Epithelial cell of proximal tubule (primary cell): ENCODE measurements at places on chromosomes 13 and 19.
A peak's percentile ranks its signal among the peaks of the same experiment; 100 is the strongest.

GRCh38 chr19:32104153-32104849, 241.1 kb upstream of the ZNF507 start:
- peak; percentile 4 for DNase-seq

GRCh38 chr13:95432141-95432540, 120.4 kb upstream of the CLDN10 start:
- DNase-seq = no peak

GRCh38 chr13:92671821-92672220, 554.8 kb upstream of the GPC6 start:
- DNase-seq = no peak

DNA sequence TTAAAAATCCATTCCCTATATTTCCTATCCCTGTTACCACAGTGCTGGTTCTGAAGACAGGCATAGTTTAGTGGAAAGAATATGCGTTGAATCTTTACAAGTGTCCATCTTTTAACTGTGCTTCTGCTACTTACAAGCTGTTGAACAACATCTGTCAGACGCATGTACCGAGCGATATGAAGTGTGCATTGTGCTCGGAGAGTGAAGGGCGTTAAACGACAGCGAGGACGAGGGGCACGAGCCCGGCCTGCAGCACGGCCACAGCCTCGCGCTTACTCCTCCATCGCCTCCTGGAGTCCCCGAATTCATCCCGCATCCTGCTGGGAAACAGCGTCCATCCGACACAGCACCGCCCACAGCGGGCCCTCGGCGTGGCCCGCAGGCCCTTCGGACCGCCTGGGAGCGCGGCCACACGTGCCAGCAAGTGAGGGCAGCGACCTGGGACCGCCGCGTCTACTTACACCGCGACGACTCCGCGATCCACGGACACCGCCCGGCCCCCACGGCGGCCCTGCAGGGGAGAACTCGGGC, 514 bp downstream of the PCID2 start:
- DNase-seq = no peak

DNA sequence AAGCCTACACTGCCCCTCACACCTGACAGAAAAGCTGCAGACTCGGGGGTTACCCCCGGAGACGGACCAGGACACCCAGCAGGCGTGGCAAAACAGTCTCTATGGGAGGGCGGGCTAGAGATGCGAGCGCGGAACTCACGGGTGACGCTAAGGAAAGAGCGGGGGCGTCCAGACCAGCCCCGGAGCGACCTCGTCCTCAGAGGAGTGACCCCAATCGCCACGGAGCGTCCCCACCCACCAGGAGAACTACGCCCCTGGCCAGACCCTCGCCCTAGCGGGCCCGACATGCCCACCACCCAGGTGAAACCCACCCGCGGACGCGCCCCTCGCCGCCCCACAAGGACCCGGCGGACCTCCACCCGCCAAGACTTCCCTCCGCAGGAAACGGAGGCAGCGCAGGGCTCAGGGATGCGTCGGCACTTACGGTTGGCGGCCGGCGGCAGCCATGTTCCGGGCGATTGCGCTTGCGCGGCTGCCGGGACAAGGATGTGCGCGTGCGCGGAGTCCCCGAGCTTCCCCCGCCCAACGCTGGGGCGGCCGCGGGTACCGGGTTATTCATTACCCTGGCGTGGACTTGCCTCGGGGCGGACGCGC, at the start of gene ZNF329:
ZNF329 (minus strand) TSS at position 462 of the 594 bp plus-strand sequence. CDS start 21,286 bp downstream, outside the sequence.
- DNase-seq = no peak

- DNase-seq = no peak
Observed at GRCh38 chr19:19946226-19946625, 45.5 kb downstream of the ZNF93 start.

DNA sequence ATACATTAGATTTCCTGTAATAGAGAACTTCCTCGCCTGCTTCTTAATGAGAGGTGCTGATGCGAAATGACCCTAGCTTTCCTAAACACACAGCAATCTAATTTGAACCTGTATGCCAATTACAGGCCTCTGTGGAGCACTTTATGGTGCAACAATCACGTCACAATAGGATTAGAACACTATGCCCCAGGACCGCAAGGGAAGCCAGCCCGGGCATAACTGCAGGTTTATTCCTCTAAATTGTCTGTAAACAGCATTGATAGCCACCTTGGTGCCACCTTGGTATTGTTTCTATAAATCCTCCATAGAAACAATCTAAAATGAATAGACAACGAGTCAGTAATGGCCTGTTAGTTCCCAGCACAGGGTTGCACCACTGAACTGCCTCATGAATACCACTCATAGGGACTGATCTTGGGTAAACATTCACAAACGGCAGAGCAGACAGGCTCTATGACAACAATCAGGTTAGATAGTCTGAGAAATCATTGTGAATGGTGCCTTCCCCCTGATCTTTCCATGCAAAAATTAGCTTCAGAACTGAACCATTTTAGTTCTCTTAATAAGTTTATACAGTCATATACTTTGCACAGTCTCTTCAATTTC, 182.5 kb upstream of the OBI1 start:
- DNase-seq = no peak

DNA sequence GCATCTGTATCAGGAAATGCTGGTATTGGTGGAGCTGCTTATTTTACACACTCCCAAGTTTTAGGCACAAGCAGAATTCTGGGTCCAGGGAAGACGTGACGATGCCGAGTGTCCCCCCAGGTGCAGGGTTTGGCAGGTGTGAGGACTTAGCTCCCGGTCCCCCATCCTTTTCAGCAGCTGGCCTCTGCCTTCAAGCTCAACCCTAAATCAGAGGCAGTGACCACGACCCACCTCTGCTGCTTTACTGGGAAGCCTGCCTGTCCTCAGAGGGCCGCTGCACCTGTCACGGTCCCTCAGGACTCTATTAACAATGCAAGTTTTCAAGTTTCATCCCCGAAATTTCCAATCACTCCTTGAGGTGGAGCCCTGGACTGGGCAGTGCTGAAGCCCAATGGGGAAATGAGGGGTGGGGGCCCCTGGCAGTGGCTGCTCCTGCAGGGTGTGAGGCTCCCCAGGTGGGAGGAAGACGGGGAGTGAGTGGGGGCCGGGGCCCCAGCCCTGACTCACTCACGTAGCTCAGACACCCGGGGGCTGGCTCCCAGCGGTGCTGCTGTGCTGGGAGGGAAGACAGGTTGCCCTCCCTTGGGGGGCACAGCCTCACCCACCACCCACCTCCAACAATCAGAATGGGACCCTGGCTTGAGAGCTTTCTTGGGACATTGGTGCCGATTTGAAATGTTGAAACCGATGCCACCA, 92.6 kb upstream of the MCF2L start:
- no peak for DNase-seq

- DNase-seq = no peak
Observed at GRCh38 chr19:11181488-11181887, 15.9 kb downstream of the KANK2 start.

DNA sequence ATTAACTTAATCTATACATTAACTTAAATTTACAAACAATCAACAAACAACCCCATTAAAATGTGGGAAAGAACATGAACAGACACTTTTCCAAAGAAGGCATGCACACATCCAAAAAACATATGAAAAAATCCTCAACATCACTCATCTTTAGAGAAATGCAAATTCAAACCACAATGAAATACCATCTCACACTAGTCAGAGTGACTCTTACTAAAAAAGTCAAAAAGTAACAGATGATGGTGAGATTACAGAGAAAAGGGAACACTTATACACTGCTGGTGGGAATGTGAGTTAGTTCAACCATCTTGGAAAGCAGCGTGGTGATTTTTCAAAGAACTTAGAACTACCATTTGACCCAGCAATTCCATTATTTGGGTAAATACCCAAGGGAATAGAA, 759.2 kb upstream of the SLITRK1 start:
- no peak for DNase-seq

GRCh38 chr13:28705461-28706083, 13.2 kb downstream of the SLC46A3 start:
- no peak for DNase-seq

DNA sequence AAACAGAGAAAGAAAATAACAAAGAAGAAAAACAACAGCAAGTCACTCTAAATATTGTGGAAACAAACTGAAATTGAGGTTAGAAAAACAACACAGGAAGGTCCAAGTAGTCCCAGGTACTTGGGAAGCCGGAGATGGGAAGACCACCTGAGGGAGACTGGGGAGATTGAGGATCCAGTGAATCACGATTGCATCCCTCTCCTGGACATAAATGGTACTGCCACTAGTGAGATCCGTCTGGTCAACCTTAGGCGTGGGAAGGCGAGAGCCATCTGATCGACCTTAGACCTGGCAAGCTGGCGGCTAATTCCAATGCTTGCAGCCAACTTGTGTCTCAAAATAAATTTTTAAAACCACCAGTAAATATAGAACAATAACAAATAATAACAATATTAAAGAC, 81.9 kb downstream of the ZNF726 start:
- DNase-seq = no peak

DNA sequence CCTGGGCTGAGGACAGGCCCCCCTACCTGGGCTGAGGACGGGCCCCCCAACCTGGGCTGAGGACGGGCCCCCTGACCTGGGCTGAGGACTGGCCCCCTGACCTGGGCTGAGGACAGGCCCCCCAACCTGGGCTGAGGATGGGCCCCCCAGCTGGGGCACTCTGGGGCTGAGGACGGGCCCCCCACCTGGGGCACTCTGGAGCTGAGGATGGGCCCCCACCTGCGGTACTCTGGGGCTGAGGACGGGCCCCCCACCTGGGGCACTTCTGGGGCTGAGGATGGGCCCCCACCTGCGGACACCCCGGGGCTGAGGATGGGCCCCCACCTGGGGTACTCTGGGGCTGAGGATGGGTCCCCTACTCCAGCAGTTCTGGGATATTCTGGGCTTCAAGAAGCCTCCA, 65.5 kb downstream of the RASA3 start:
- no peak for DNase-seq

GRCh38 chr13:45812695-45813372, 38.7 kb downstream of the SIAH3 start:
- no peak for DNase-seq

GRCh38 chr19:32812571-32812970, 57.0 kb downstream of the SLC7A9 start:
- DNase-seq = no peak

GRCh38 chr19:3313199-3313575, 53.2 kb upstream of the NFIC start:
- no peak for DNase-seq

DNA sequence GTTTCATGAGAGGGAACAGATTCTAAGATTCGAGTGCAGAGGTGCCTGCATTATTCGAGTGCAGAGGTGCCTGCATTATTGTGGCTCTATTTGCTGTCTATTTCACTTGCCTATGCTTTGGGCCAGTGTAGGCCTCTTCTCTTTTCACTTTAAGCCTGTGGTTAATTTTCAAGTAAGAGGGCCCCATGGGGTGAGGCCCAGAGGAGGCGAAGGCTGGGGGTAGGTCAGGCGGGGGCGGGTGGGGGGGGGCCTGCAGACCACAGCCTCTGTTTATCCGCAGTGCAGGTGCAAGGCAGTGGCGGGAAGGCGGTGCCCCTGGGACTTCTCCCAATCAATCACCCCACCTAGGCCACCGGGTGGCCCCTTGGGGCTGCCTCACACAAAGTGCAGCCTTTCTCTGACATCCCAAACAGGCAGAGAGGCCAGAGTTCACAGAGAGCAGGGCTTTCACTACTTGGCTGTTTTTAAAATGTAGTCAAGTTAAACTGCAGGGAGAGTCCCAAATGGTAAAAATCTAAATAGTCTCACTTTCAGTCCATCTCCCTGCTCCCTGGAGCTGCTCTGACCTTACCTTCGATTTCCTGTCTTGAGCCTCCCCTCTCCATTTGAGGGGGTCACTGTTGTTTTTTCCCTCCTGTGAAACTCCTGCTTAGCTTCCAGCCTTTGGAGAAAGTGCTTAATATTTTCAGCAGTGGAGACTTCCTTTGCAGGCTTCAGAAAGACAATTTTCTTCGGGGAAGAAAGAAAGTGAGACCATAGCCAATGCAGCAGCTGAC, 249.0 kb downstream of the DLEU7 start:
- DNase-seq = no peak

GRCh38 chr13:31213651-31214289, 14.0 kb downstream of the B3GLCT start:
- DNase-seq = no peak

DNA sequence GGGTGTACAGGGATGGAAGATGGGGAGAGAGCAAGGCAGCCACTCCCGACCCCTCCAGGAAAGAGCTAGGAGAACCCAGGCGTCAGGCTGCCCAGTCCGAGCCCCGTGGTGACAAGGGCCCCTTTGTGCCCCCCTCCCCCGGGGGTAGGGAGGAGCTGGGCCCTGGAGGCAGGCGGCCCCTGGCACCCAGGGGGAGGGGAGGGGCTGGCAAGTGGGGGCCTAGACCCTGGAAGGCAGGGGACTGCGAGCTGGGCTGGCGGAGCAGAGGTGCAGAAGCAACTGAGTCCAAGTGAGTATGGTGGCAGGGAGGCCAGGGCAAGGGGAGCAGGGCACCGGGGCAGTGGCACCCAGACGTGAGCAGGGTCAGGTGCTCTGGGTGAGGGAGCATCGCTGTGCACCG, at the start of gene MAG:
MAG (plus strand) TSS at position 246 of the 400 bp plus-strand sequence. CDS start 3,248 bp downstream, outside the sequence.
- no peak for DNase-seq
